ENCODE measurements at places on chromosomes 6 and 20.

- peak; percentile 24 for DNase-seq
These were observed at the start of gene GPR63 for GRCh38 chr6:96837081-96837971. TSS of gene GPR63 (minus strand) at chr6:96837477. CDS start at chr6:96799731, 37,746 bp downstream.

DNA sequence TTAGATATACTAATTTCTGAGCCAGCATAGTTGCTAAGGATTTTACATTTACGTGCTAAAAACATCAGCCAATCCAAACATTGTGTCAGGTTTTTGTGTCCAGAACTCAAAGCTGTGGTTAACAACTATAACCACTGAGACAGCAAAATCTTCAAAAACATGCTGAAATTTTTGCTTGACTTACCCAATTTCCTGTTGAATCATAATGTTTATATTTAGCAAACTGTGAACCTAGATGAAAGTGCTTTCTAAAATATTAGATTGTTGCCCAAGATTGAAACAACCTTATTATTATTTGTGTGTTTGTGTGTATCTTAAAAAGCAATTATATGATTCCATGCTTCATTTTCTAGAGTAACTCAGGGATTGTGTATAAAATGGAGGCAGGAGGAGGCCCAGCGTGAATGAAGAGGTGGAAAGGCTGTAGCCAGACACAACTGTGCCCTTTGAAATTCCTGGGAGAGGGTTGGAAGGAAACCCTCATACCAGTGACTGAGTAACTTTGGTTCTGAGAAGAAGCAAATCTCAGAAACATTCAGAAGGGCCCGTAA is 48.0 kb downstream of the ARMC2 start:
- no peak for DNase-seq

DNA sequence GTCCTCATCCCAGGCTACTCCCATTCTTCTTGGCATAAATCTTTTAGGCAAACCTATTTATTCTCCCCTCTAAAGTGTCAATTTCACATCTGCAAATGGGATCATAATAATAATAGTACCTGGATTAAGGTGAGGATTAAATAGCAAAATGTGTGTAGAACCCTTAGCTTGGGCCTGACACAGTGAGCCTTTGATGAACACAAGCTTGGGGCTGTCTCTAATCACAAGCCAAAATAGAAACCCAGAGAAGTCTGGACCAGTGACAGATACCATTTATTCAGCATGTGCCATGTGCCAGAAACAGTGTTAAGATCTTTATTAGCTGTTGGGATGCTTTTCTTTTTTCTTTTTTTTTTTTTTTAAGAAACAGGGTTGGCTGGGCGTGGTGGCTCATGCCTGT is 14.9 kb upstream of the PARD6B start:
- DNase-seq: no peak

- DNase-seq: no peak
These were observed 297.1 kb upstream of the RIMS1 start for GRCh38 chr6:71589254-71589653.

- DNase-seq: no peak
These were observed 230.1 kb downstream of the SAMD5 start for GRCh38 chr6:147738516-147739162.
